ENCODE measurements at places on chromosomes 1 and 21.
A peak's percentile ranks its signal among the peaks of the same experiment; 100 is the strongest.

DNA sequence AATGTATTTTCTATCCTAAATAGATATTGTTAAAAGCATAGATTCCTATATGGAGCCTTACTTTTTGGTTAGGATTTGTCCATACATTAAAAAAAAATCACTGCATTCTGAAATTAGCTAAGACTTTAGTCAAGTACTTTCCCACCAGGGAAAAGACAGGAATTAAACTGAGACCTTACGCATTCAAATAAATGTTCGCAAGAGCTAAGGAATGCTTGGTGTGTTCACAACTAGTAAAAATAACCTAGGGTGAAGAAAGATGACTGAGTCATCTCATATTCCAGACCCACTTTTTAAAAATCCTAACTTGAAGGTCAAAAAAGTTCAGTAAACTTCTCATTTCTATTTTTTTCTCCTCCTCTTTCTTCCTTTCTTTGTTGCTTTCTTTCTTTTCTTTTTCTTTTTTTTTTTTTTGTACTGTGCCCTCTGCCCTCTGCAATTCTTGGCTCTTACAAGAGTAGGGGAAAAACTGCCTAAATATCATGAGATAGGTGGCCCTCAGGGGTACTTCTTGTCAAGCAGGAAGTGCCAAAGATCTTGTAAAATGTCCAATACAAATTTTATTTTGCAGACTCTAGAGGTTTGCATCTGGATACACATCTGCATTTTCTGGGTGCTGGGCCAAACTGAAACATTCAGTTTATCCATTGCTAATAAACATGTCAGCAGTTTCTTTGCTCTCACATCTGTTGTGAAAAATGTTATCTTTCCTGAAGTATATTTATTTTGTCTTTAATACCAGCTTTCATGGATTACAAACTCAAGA is 121.4 kb upstream of the GORAB start:
- DNase-seq, result peak; percentile 84

DNA sequence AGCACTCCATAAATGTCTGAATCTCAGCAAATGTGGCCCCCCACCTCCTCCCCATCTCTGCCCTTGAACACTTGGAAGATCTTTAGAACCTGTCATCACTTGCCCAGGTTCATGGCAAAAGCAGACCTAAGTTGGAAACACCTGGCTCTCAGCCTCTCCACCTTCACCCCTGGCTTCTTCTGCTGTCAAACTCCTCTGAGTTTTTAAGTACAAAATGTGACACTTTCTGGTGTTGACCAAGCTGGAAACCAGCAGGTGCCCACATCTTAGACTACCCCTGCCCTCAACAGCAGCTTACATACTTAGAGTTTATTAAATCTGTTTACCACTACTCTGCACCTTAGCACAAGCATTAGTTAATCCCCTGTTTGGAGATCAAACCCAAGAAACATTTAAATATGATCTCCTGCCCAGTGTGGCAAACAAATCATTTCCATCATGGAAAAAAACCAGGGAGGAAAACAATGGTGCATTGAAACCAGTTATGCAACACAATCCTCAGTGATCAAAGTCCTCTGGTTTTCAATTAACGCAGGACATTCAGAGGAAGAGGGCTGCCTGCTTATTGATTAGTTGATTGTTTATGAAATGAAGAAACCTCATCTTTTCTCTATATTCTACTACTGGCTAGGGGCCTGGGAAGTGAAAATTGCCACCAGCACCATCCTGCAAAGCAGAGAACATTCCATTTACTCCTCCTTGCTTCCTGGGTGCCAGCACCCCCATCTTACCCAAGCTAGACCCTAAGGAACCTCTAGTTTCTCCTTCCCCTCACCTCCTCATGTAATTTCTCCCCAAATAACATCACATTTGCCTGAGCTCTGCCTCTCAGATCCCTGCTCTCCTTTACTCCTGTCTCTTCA is 139.4 kb upstream of the RAB4A start:
- DNase-seq, result no peak

DNA sequence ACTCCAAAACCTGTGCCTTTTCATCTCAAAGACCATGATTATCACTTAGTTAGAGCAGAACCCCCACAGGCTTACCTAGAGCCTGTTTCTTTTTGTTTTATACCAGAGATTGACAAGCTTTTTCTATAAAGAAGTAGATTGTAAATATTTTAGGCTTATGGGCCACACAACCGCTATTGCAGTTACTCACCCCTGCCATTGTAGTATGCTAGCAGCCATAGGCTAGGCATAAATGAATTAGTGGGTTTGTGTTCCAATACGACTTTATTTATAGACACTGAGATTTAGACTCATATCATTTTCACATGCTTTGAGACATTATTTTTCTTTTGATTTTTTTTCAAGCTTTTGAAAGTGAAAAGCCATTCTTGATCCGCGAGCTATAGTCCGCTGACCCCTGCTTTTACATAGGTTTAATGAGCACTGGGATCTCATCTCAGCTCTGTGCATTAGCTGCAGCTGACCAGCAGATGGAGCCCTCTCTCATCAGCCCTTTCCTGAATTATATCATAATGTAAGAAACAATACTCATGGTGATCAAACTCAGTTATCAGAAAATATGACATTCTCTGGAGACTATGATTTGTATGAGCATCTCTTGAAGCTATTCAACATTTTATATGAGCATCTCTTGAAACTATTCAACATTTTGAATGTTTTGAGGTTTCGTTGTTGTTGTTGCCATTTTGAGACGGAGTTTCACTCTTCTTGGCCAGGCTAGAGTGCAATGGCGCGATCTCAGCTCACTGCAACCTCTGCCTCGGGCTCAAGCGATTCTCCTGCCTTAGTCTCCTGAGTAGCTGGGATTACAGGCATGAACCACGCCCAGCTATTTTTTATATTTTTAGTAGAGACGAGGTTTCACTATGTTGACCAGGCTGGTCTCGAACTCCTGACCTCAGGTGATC is 111.9 kb upstream of the L1TD1 start:
- peak; percentile 19 for DNase-seq

- DNase-seq, result no peak
Measured at GRCh38 chr1:165871311-165872067, 44.1 kb downstream of the UCK2 start.

DNA sequence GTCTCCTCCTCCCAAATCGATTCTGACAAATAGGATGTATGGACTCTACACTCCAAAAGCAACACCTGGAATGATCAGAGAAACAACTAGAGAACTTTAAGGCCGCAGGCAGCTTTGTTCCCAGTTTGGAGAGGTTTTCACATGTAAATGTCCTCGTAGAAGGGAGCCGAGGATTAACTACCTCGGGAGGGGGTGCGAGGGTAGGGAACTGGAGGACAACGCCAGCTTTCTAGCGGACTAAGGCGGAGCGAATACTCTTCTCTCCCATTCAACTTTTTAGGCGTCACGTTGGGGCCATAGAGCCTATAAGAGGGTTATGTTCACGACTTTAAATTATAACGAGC is 1.2 kb downstream of the SCAF4 start:
- no peak for DNase-seq

DNA sequence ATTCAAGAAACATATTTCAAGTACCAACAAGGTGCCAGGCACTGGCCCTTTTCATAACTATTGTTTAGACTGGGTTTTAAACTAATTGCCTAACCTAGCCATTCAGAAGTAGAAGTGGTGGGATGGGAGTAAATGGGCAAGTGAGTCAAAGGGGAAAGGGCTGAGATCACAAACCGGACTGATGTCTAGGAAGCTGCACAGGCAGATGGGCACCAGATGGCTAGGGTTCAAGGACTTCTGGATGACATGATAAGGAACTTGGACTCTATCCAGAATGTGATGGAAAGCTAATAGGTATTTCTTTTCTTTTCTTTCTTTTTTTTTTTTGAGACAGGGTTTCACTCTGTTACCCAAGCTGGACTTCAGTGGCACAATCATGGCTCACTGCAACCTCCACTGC is 46.6 kb downstream of the LYST start:
- no peak for DNase-seq

- DNase-seq, result no peak
Measured at GRCh38 chr21:37579356-37579755, 212.8 kb downstream of the DYRK1A start.

DNA sequence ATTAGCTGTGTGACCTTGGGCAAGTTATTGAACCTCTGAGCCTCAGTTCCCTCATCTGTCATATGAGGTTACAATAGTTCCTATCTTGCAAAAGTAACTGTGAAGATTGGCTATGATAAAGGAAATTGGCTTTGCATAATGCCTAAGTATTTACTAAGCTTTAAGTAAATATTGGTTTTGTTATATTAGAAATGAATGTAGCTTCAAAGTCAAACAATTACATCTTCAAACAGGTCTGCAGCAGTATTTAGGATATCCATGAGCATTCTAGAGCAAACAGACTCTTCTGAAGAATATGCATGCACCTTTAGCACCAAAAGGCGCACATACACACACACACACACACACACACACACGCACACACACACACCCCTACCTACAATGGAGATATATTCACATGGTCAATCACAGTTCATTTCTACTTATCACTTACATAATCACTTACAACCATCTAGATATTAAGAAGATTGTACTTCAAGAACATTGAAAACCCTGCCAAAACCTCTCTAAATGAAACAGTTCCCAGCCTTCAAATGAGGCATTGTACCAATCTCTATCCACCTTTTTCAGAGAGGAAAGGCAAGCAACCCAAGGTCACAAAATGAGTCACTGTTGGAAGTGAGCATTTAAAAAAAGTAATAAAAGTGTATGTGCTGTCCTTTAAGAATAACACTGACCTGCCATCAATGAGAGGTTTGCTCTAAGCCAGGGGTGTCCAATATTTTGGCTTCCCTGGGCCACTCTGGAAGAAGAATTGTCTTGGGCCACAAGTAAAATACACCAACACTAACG is 13.4 kb upstream of the FAM43B start:
- no peak for DNase-seq

- DNase-seq, result no peak
Measured at GRCh38 chr1:67947114-67947513, 103.3 kb downstream of the DIRAS3 start.

DNA sequence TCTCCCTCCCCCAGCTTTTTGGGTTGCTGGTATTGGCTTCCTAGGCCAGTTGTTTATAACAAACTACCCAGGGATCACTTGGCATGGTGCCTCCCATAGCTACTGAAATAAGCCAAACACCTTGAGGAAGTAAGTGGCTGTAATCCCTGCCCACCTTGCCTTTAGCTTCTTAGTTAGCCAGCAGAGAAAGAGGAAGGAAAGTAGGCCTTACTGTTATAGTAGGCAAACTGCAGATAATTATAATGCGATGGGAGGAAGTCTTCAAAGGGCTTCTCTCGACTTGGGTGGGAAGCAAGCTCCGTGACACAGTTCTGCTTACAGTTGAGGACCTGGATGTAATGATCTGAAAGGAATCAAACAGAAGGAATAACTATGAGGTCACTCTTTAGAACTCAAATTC is 8.2 kb downstream of the P3H1 start:
- DNase-seq, result no peak

- no peak for DNase-seq
Measured at GRCh38 chr1:218480137-218480536, 135.0 kb downstream of the TGFB2 start.

- DNase-seq, result no peak
Measured at GRCh38 chr1:200877839-200878551, 5.2 kb downstream of the GPR25 start.

GRCh38 chr21:17688912-17689874 is 76.5 kb upstream of the BTG3 start:
- no peak for DNase-seq

DNA sequence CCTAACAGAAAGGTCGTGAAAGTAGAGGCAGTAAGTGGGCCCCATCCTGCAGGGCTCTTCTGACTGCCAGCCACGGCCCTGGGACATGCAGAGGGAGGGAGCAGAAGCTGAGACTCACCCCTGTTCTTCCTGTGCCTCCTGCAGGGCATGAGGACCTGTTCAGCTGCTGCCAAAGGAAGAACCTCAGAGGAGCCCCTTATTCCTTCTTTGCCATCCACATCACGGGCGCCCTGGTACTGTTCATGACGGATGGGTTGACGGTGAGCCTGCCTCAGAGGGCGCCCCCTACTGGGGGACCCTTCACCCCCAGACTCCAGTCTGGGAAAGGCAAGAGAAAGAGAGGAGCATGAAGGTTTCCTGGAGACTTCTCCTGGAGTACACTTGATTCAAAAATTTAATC is 47.1 kb downstream of the ELK4 start:
- DNase-seq, result no peak

GRCh38 chr1:210330279-210330866 is 1.7 kb downstream of the HHAT start:
- no peak for DNase-seq

- DNase-seq, result no peak
Measured at GRCh38 chr1:202750761-202751160, 40.5 kb upstream of the SYT2 start.

GRCh38 chr1:15508700-15509487 is 15.1 kb downstream of the CASP9 start:
- DNase-seq, result no peak

DNA sequence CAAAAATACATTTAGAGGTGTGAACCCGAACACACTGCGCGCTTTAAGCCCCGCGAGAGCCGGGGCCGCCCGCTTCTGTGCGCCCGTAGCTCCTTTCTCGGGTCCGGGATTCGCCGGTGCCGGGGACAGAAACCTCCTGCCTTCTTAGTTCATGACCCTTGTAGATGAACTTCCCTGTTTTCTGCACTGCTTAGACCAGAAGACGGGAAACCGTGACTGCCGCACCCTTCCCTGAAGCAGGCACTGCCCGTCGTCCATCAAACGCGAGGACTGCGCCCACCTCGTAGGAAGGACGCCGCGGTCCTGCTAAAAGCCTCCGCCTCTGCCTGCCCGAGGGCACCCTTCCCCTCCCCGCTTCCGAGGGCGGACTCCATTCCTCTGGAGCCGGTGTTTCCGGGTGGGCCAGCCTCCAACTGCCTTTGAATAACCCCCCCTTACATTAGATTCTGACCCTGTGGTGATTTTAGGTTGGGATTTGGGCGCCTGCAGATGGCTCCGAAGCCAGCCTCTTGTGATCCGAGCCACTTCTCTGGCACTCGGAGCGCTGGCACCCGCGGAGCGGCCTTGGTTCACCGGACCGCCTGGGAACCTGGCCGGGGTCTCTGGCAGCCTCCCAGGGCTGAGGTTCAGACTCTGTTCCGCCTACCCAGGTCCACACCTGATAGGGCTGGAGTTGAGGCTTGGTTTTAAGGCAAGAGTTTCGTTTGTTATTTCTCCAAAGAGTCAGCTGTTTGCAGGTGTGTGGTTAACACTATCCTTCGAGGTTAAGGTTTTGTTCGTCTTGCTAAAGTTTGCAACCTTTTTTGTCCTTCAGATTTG is 1.2 kb upstream of the PTTG1IP start:
- no peak for DNase-seq

DNA sequence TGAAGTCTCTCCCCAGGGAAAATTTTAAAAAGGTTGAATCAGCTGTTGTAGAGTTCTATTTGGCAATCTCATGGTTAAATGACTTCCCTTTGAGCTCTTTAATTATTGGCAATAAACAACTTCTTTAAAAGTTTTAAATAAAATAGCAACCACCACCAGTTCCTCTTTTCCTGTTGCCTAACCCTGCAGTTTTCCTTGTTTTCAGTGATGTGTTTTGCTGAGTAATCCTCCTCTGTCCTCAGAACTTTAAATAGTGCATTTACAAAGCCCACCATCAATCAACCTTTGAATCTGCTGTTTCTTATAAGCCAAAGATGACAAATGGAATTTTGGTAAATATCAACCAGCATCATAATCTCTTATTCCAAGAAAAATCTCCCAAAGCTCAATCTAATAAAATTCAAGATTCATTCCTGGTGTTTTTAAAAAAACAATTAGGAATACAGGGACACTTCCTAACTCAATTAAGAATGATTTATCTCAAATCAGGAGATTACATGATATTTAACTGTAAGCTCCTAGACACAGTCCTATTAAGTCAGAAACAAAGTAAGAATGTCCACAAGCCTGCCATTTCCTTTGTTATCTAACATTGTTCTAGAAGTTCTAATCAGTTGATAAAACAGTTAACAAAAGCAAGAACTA is 14.8 kb downstream of the AVPR1B start:
- no peak for DNase-seq
